ENCODE measurements at places on chromosomes 12 and 14.
A peak's percentile ranks its signal among the peaks of the same experiment; 100 is the strongest.

- DNase-seq, result no peak
Measured at GRCh38 chr12:39145175-39145999, 240.0 kb upstream of the CPNE8 start.

- no peak for DNase-seq
Measured at GRCh38 chr12:226401-226800, 12.4 kb upstream of the SLC6A12 start.

DNA sequence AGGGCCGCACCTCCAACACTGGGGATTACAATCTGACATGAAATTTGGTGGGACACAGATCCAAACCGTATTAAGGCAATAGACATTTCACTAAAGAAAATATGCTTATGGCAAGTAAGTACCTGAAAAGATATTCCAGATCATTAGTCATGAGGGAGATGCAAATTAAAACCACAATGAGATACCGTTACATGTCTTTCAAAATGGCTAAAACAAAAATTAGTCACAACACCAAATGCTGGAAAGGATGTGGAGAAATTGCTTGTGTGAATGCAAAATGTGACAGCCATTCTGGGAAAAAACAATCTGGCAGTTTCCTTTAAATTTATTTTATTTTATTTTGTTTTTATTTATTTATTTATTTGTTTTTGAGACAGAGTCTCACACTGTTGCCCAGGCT, 82.3 kb upstream of the PTGDR start:
- DNase-seq, result no peak

GRCh38 chr14:88551980-88552431, 2.8 kb downstream of the PTPN21 start:
- no peak for DNase-seq

GRCh38 chr14:103908580-103908979, 19.7 kb upstream of the TDRD9 start:
- no peak for DNase-seq

DNA sequence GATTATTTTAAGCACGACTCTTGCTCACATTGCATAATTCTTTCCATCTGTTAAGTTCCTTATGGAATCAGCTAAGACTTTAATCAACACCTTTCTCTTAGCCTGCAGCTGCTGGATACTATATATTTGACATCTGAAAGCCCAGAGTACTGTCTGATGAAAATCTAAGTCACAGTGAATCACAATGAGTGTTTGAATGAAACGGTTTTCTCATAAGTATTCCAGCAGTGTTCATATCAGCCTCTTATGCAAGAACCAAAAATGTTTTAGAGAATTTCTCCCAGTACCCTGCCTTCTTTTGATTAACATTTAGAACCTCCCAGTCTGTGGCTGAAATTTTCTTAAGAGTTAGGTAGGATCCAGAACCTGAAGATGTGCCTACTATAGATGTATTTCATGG, 55.6 kb downstream of the FRMD6 start:
- no peak for DNase-seq

DNA sequence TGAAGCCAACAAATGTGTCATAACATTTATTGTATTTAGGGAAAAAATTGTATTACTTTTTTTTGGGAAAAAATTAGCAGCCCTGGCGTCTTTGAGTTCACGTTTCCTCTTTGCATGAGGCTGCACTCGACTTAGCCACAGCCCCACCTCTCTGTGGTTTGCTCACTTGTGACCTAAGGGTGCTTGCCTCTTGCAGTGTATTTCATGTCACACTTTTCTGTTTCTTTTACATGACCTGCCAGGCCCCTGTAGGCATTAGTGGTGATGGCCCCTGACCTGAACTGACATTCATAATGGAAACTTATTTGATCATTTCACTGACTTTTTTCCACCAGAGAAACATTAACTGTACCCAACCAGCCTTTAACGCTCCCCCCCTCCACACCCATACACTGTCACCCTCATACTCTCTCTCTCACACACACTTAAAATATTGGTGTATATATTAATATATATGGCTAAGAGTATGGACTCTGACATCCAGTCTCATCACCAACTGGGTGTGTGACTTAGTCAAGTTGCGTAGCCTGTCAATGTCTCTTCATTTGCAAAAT, 122.9 kb downstream of the PRKCH start:
- peak; percentile 65 for DNase-seq

- no peak for DNase-seq
Measured at GRCh38 chr12:100986595-100987547, 192.3 kb downstream of the ANO4 start.

DNA sequence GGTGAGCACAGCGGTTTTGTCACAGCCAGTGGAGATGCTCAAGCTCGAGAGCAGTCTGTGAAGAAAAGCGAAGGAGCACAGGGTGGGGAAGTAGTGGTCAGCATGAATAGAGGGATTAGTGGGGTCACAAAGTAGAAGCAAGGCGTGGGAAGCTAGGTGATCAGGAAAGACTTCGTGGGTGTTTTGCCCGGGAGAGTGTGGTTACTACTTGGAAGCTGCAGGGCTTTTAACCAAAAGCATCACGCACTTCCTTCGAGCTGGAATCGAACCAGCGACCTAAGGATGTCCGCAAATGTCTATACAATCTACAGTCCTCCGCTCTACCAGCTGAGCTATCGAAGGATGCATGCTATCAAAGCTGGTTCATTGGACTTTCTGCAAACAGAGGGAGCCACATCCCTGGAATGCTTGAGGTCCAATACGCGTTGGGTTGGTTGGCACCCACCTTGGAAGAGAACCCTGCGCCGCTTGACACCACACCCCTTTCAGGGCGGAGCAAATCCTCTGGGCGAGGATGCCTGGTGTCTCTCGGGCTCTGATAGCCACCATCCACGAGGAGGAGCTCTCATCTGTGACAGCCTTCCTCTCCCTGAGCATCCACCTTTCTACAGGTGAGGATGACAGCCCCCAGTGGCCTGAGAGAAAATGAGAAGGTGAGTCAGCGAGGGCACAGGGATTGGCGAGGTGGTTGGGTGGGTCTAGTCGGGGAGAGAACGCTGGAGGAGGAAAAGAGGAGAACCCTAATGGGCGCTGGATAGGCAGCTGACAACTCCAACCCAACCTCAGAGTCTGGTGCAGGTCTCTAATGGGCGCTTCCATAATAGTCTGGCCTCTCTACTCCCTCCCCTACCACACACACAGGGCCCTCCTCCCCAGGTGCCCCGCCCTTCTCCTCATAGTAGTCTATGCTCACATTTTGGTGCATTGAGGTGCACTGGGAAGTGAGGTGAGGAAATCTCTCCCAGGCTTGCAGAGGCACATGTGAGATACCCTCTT, 16.0 kb upstream of the OR6S1 start:
- peak; percentile 35 for DNase-seq

Measured in stimulated activated CD4-positive, alpha-beta T cell treated with anti-CD3 and anti-CD28 coated beads, Interleukin-2, amount 100 ng/mL, for 24 hours (primary cell).